AML-193 (cell line): ENCODE measurements at places on chromosomes 2 and 18.

DNA sequence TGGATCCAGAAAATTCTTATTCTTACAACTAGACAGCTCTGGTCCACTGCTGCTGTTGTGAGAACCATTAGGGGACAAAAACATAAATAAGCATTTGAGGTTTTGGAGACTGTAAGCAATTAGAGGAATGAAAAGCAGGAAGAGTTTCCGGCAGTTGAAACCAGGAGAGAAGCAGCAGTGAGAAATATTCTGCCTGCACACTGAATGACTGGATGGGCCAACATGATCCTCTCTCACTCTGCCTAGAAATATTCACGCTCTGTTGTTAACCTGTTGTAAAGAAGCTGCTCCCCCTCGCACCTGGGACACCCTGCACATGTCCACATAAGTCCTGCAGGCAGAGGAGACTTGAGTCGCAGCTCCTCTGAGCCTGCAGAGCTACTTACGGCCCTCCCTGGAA lies 60.4 kb upstream of the RNF152 start:
- DNase-seq = no peak

GRCh38 chr2:230050136-230050535 lies 18.6 kb downstream of the SLC16A14 start:
- DNase-seq = no peak

GRCh38 chr2:218329826-218330593 lies 26.6 kb upstream of the CATIP start:
- no peak for DNase-seq

- no peak for DNase-seq
These were observed 498.7 kb upstream of the RAB6C start for GRCh38 chr2:129480790-129481189.

GRCh38 chr18:10877987-10878386 lies 271.4 kb downstream of the PIEZO2 start:
- DNase-seq = no peak
